ENCODE measurements at places on chromosomes 5 and 9. TPM values are rescaled to one million over a fixed set of nuclear protein-coding genes. Genes with fewer than 3 reads are reported as not detected.

Gene DMRT3
- not detected for total RNA-seq

Gene NEURL1B
- total RNA-seq, result 17.8 TPM

Gene ZDHHC11B
- not detected for total RNA-seq

Gene CCDC180
- total RNA-seq, result 0.32 TPM

Gene DMRTA1
- 0.25 TPM for total RNA-seq

Gene AK1
- 30.6 TPM for total RNA-seq

Gene UGT3A2
- not detected for total RNA-seq

Gene CCDC192
- not detected for total RNA-seq
